ENCODE measurements at places on chromosomes 7 and 10. TPM values are rescaled to one million over a fixed set of nuclear protein-coding genes. Genes with fewer than 3 reads are reported as not detected.

Gene PPP1R9A
- total RNA-seq, result 156 TPM

- no peak for DNase-seq
Observed at GRCh38 chr10:69321039-69321715, 42.9 kb downstream of the HK1 start.

DNA sequence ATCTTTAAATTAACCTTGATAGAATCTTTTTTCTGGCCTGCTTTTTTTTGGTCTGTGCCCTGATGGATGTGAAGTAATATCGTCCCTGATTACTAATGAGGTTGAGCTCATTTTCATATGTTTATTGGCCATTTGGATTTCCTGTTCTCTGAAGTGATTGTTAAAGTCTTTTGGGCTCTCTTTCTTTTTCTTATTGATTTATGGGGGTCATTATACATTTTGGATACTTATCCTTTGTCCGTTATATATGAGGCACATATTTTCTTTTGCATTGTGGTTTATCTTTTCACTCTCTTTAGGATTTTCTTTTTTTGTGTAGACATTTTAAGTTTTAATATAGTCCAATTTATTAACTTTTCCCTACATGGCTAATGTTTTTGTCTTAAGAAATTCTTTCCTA lies 12.6 kb downstream of the SLK start:
- no peak for DNase-seq

DNA sequence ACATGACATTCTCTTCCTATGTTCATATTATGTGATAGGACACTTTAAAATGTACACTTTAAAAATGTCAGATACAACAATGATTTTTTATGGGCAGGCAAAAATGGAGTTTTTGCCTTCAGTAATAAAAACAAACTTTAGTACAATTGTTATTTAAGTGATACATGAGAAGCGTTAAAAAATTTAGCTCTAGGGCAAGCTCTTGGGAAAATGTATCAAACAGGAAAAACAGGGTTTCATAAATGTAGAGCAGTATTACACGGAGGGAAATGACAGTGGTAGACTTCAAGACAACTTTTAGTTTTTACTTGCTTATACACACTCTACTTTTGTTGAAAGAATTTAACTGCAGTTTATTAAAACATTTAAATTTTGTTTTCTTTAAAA lies 1.5 kb downstream of the FHIP2A start:
- DNase-seq, result peak; percentile 49

GRCh38 chr7:45917658-45918057 lies 3.4 kb downstream of the IGFBP3 start:
- DNase-seq, result peak; percentile 92
